NCI-H1105 (cell line): ENCODE measurements at places on chromosomes 5 and 9.

DNA sequence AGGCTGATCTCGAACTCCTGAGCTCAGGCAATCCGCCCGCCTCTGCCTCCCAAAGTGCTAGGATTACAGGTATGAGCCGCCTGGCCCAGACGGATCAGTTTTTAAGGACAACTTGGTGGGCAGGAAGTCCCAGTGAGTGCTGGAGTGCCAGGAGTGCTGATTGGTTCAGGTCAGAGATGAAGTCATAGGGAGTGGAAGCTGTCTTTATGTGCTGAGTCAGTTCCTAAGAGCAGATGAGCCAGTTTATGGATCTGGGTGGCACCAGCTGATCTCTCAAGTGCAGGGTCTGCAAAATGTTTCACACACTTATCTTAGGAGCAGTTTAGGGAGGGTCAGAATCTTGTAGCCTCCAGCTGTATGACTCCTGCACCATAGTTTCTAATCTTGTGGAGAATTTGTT is 292.1 kb upstream of the ELAVL2 start:
- DNase-seq = no peak

GRCh38 chr9:89613912-89614892 is 9.4 kb downstream of the GADD45G start:
- no peak for DNase-seq

- DNase-seq = no peak
These were observed 9.8 kb upstream of the ERAP1 start for GRCh38 chr5:96817506-96817905.

DNA sequence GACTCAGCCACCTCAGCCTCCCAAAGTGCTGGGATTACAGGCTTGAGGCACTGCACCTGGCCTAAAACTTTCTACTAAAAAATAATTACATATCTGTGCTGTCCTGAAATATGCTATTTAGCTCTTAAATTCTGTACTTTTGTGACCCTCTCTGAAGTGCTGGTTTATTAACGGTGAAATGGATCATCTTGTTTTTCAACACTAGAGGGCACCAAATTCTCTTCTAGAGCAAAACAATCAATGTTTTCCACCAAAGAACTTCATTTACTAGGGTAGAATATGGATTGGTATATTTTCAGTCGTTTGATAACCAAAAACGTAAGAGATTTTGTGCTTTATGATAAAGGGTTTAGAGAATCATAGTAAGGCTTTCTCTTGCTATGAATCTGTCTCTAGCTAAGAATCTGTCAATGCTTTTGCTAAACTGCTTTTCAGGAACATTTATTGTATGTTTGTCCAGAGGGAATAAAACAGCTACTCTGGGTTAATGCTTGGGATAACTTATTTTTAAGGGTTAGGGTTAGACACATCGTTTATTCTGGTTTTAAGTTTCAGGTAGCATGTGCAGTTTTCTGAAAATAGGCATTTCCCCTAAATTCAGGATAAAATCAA is 63.6 kb downstream of the RNF180 start:
- peak; percentile 19 for DNase-seq

DNA sequence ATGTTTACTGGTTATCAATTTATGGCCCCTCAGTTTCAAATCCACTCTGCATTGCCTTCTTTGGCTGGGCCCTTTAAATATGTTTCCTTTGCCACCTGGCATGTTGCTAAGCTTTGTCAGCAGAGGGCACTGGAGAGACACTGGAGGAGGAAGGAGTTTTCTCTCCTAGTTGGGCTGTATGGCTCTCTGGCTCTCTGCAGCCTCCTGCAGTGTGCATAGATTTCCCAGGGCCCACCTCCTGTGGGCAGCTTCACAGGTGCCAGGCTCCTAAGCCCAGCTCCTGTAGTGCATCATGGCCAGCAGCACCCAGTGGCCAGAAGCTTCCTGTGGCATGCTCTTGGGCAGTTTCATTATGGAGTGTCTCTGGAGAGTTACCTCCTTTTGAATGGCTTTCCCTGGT is 23.3 kb downstream of the CAVIN4 start:
- peak; percentile 50 for DNase-seq

GRCh38 chr9:128254362-128254761 is 21.4 kb downstream of the GOLGA2 start:
- DNase-seq = no peak

GRCh38 chr9:136965771-136966484 is 11.4 kb upstream of the PTGDS start:
- no peak for DNase-seq

DNA sequence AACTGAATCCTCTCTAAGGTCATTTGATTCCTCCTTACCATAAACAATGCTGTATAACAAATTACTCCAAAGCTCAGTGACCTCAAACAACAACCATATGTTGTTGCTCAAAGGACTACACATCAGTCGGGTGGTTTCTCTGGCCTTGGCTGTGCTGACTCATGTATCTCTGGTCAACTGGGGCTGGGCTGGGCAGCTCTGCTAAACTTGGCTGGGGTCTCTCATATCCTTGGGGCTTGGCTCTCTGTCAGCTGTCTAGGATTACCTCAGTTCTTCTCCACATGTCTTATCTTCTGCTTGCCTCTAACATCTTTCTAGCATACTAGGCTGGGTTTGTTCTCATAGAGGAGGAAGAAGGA is 86.4 kb downstream of the GALNT10 start:
- no peak for DNase-seq

DNA sequence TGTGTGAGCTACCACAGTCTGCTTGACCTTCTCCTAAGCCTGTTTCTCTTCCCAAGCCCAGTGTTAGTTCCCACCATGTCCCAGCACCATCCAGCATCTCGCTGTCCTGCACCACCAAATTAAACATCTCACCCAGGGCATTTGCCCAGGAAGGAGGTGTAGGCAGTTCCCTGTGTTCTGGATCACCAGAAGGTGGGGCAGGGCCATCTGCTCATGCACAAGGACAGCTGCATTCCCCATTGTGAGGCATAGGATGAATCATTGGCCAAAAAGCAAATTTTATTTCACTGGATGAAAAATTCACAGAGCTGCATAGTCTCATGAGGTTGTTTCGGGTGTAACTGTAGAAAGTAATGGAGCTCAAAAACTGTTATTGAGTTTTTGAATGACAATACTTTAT is 89.5 kb upstream of the GRIA1 start:
- no peak for DNase-seq

GRCh38 chr5:14908172-14908571 is 36.6 kb upstream of the ANKH start:
- DNase-seq = no peak

- no peak for DNase-seq
These were observed 5.7 kb downstream of the FIBCD1 start for GRCh38 chr9:130933114-130934046.

DNA sequence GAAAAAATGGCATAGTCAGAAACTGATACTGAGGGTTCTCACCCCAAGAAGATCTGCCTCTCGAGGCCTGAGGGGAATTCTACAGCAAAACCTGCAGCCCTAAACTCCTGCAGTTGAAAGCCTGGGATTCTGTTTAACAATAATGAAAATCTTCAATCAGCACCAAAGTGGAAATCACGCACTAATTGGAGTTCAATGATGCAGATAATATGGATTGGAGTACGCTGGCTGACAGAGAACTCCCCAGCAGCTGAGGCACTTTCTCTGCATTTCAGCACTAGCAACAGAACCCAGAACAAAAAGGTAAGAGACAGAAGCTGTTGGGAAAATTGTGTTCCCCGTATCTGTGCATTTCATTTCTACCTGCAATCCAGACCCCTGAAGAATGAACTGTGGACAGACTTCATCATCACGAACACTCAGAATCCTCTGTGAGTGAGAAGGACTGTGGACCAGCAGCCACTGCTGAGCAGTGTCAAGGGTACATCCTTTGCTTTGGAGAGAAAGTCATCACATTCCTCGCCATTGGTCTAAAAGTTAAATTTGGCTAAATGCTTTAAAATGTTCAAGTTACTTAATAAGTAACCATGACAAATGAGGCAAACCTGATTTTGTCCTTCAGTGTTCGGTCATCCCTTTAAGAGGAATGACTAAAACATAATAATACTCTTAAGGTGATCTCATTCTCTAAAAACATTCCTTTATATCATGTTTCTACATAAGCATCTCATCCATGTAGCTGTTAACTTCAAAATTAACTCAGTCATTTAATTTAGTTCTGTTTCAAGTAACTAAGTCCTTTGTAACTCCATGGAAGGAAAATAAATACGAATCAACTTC is 126.1 kb downstream of the GAS1 start:
- no peak for DNase-seq

DNA sequence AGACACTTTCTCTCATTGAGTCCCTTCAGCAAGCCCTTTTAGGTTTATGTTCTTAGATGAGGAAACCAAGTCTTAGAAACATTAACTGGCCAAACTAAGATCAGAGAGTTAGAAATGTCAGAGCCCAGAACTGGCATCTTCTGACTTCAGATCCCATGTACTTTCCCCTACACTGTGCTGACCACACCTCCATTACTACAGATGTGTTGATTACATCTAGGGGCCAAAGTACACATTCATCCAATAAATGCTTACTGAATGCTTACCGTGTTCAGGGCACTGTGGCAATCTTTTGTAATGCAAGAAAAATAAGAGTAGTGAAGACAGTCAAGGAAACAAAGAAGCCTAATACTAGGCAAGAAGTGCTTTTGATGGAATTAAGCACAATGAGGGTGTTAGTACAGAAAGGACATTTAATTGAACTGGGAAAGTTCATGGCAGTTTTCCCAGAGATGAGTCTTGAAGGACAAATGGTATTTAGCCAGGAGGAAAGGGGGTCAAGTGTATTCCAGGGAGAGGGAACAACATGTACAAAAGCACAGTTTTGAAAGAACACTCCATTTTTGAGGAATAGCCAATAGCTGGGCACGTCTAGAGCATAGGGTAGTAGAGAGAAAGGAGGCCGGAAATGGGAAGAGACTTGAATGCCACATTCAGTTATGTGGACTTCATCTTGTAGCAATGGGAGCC is 89.7 kb upstream of the CDKN2B start:
- no peak for DNase-seq

DNA sequence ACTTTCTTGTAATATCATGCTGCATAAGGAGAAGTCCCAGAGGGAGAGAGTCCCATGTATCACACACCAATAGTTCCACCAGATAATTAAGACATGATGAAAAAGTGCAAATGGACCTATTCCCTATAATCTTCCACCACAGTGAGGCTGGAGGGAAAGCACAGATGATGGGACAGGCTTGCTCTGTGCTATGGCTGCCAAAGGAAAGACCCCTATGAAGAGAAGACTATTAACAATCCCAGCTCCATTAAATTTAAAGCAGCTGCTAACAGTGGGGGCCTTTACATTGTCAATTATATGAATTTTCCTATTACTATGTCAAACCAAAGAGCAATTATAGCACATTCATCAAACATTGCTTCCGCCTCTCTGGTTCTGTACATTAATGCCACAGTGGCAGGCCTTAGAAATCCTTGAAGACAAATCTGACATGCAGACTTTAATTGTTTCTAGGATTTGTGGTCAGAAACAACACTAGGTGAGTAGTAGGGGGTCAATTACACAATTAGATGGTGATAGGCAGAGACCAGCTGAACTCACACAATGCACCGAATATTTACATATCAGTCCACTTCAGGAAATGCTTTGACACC is 551.3 kb downstream of the TLE1 start:
- DNase-seq = no peak

DNA sequence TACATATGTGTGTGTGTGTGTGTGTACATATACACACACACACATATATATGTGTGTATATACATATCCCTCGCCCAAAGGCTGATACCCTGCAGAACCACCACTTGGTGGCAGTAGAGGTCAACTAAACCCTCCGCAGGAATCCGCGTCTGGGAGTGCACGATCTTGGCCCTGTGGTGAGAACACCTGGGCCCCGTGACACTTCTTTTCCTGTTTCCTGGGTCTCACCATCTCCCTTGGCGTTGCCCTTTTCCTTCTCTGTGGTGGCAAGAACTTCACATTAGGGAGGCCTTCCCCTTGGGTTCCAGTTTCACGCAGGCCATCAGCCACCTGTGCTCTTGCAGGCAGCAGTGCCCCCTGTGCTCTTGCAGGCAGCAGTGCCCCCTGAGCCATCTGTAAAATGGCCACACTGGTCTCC is 8.2 kb downstream of the IL9 start:
- peak; percentile 25 for DNase-seq

- no peak for DNase-seq
These were observed 11.0 kb downstream of the NCS1 start for GRCh38 chr9:130183133-130183762.

DNA sequence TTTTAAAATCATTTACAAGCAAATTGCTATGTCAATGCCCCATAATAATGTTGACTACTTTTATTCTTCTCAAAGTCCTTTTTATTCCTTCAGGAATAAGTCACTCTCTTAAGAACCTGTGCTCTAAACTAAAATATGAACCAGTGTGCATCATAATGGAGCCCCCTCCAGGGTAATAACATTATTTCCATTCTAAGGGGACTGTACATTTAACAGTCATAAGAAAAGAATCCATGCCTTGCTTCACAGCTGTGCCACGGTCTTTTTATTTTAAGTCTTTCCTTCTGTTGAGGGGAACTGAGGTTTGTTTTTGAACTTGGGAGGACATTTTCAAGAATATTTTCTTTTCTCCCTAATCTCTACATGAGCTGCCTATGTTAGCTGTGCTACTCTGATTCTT is 297.6 kb downstream of the MAN2A1 start:
- DNase-seq = no peak

GRCh38 chr5:133199417-133200178 is 147.8 kb downstream of the HSPA4 start:
- DNase-seq = no peak

GRCh38 chr9:86975606-86976005 is 28.3 kb upstream of the GAS1 start:
- DNase-seq = no peak

- DNase-seq = no peak
These were observed 2.6 kb upstream of the CCDC187 start for GRCh38 chr9:136306211-136307208.

DNA sequence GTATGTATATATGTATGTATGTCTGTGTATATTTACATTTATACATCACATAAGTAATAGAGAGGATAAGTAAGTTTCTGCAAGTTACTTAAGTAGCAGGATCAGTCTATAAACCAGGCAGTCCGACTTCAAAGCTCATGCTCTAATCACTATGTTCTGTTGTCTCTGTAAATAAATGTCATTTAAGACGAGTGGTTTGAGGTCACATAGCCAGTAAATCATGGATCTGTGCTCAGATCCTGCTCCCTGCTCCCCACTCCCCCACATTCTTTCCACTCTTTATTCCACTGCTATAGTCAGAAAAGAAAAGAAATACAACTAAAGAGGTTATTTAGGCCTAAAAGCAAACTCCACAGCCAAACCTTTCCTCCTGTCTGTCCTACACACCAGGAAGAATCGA is 90.4 kb downstream of the SERINC5 start:
- no peak for DNase-seq

- no peak for DNase-seq
These were observed 60.1 kb downstream of the PAPPA start for GRCh38 chr9:116213693-116214047.

- no peak for DNase-seq
These were observed 150.1 kb upstream of the NTRK2 start for GRCh38 chr9:84519413-84519812.

DNA sequence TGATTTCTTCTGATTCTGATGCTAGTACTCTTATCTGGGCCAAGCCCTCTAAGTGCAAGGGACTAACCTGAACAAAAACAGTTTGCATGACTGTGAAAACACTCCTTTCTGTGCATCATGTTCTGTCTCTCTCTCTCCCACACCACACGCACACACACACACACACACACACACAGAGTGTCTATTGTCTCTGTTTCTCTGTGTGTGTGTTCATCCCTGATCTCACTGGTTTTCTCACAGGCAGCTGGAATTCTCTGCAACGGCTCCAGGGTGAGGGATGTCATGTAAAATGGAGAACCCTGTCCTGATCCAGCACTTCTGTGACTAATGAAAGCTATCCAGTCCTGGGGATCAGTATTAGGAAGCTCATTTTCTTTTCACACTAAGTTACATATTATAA is 453.1 kb upstream of the RGMB start:
- no peak for DNase-seq

- DNase-seq = no peak
These were observed 74.7 kb upstream of the COL5A1 start for GRCh38 chr9:134566936-134567335.
